ENCODE measurements at places on chromosomes 6 and 20. TPM values are rescaled to one million over a fixed set of nuclear protein-coding genes. Genes with fewer than 3 reads are reported as not detected.

- H3K27me3 ChIP-seq, result no peaks in the 10 kb centered on the region
- no peak overlapping the region for H3K4me3 ChIP-seq
- H3K36me3 ChIP-seq, result no peaks in the 10 kb centered on the region
Measured at GRCh38 chr6:51137777-51138176, 319.1 kb downstream of the TFAP2B start.

DNA sequence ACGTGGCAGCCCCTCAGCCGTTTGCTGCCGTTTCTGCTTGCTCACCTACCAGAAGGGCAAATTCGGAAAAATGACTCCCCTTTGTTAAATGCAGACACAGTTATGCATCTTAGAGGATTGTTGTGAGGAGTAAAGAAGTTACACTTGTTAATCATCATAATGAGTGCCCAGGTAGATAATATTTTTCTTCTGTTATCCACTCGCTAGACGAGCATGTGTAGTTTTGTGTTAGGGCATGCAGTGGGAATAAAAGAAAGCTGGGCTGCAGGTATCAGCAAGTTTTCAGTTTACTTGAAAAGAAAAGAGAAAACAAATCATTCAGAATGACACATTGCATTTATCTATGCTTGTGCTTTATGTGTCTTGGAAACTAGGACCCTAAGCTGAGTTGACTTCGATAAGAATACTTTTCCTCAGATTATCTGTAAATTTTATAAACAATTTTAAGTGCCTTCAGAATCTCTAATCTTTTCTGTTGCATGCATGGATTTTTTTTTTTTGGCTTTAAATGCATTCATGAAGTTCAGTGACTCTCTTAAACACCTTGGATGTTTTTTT lies 365.3 kb downstream of the QKI start:
- peaks cover 4% of the 10 kb centered on the region for H3K27me3 ChIP-seq
- no peaks in the 10 kb centered on the region for H3K4me1 ChIP-seq
- no peak overlapping the region for H3K4me3 ChIP-seq
- H3K27ac ChIP-seq, result no peak overlapping the region

GRCh38 chr6:128478230-128479047 lies 42.0 kb downstream of the PTPRK start:
- DNase-seq, result no peak
- H3K4me1 ChIP-seq, result no peaks in the 10 kb centered on the region
- H3K36me3 ChIP-seq, result no peaks in the 10 kb centered on the region
- no peak overlapping the region for H3K27ac ChIP-seq
- no peaks in the 10 kb centered on the region for H3K27me3 ChIP-seq

DNA sequence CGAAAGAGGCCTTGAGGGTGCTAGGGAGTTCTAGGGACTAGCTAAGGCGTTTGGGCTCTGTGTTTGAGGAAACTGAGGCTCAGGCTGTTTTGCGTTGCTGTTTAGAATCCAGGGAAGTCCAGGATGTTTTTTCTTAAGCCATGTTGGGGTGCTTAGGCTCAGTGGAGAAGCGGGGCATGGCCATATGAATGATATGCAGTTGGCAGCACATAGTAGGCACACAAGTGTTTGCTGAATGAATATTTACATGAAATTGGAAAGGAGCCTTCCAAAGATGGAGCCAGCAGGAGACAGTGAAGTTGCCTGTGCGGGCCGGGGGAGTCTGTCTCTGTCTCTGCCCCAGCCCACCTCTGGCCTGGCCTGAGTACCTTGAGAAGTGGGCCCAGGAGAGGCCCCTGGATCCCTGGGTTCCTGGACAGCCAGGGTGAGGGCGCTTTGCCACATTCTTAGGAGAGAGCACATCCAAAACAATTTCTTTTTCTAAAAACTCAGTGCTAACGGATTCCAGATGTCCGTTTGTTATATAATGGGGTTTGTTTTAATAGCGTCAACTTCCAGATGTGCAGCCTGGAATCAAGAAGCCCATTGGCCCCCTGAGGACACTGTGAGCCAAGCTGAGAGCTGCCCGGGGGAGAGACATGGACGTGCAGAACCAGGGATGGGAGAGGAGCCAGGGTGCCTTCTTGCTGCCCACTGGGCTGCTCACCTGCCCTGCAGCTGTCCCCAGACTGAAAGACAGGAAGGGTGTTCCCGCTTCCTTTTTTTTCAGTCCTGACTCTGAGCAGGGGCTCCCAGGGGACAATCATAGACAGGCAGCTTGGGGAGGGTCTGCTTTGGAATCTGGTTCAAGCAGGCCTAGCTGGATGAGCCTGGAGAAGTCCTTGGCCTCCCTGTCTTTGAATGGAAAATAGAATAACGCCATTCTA lies 20.1 kb upstream of the EMILIN3 start:
- no peaks in the 10 kb centered on the region for H3K27me3 ChIP-seq
- no peaks in the 10 kb centered on the region for H3K36me3 ChIP-seq
- H3K4me3 ChIP-seq, result no peak overlapping the region
- DNase-seq, result no peak
- H3K27ac ChIP-seq, result no peak overlapping the region

GRCh38 chr6:4909063-4909706 lies 94.7 kb downstream of the RPP40 start:
- H3K36me3 ChIP-seq, result no peaks in the 10 kb centered on the region
- H3K4me1 ChIP-seq, result peaks cover 7% of the 10 kb centered on the region
- no peak overlapping the region for H3K27ac ChIP-seq
- no peak overlapping the region for H3K4me3 ChIP-seq
- H3K27me3 ChIP-seq, result no peaks in the 10 kb centered on the region

DNA sequence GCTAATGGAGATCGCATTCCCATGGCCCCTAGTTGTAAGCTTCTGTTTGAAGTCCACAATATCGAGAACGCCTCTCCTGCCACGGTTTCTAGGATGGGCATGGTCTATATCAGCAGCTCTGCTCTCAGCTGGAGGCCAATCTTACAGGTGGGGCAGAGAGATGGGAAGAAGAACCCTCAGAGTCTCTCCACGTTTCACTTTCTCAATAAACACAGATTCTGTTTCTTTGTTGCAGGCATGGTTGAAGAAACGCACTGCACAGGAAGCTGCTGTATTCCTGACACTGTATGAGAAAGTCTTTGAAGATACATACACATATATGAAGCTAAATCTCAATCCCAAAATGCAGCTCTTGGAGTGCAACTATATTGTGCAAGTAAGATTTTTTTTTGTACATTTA lies 157.9 kb downstream of the DNAH8 start:
- no peak overlapping the region for H3K27ac ChIP-seq
- no peaks in the 10 kb centered on the region for H3K4me1 ChIP-seq
- H3K36me3 ChIP-seq, result no peaks in the 10 kb centered on the region
- H3K4me3 ChIP-seq, result no peak overlapping the region
- DNase-seq, result no peak
- peaks cover 9% of the 10 kb centered on the region for H3K27me3 ChIP-seq

- H3K4me1 ChIP-seq, result no peaks in the 10 kb centered on the region
- H3K27me3 ChIP-seq, result no peaks in the 10 kb centered on the region
- no peak overlapping the region for H3K4me3 ChIP-seq
- no peak for DNase-seq
- no peaks in the 10 kb centered on the region for H3K36me3 ChIP-seq
Measured at GRCh38 chr6:27422651-27423332, 34.2 kb downstream of the ZNF391 start.

- H3K4me1 ChIP-seq, result no peaks in the 10 kb centered on the region
- no peak overlapping the region for H3K4me3 ChIP-seq
- H3K36me3 ChIP-seq, result no peaks in the 10 kb centered on the region
- DNase-seq, result no peak
Measured at GRCh38 chr6:38508894-38509293, 130.8 kb downstream of the BTBD9 start.

DNA sequence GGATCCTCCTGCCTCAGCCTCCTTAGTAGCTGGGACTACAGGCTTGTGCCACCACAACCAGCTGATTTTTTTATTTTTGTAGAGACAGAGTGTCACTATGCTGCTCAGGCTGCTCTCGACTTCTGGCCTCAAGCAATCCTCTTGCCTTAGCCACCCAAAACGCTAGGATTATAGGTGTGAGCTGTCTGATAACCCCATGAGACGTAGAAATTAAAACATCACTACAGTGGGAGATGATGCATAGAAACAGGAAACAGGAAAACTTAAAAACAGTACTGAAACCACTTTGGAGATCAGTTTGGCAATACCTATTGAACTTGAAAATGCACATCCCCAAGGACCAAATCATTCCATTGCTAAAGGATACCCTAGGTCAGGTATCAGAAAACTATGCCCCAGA lies 10.8 kb downstream of the SENP6 start:
- H3K36me3 ChIP-seq, result no peaks in the 10 kb centered on the region
- H3K4me3 ChIP-seq, result no peak overlapping the region
- DNase-seq, result no peak

Gene PSORS1C1
- 0.06 TPM for total RNA-seq

Gene KIF25
- not detected for total RNA-seq

Data from adrenal gland (tissue), 19 donors.